ENCODE measurements at places on chromosomes 2 and 18.

GRCh38 chr2:48170281-48170680 is 264.0 kb upstream of the FBXO11 start:
- no peak for DNase-seq

DNA sequence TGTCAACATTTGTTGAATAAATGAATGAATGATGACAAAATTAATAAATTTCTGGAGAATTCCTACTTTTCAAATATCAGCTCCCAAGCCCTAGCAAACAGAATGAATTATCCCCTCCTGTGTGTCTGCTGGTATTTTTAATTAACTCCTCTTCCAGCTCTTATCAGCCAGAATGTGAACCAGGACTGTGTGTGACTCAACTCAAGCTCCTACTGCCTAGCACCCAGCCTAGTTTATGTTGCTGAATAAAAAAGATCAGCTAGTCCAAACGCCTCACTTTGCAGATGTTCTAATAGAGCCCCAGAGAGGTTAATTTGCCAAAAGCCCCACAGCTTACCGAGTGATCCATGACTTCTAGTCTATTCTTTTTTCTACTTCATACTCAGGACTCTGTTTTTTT is 50.3 kb downstream of the RABL2A start:
- no peak for DNase-seq

GRCh38 chr2:232897598-232898408 is 27.7 kb downstream of the SNORC start:
- no peak for DNase-seq

- DNase-seq: no peak
These were observed 56.4 kb upstream of the VRK2 start for GRCh38 chr2:57990118-57990725.

DNA sequence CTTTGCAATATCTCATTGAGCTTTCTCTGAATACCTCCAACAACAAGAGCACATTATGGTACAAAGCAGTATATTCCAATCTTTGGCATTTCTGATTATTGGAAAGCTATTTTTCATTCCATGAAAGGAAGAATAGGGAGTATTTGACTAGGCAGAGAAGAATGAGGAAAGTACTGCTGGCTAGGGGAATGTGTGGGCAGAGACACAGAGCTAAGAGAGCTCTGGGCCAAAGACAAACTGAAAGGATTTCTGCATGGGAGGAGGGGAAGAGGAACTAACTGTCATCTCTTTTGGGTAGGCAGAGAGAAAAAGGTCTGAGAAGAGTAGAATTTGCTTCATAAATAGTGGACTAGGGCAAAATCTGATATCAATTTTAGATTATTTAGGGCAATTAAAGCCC is 150.8 kb downstream of the CCDC85A start:
- no peak for DNase-seq

DNA sequence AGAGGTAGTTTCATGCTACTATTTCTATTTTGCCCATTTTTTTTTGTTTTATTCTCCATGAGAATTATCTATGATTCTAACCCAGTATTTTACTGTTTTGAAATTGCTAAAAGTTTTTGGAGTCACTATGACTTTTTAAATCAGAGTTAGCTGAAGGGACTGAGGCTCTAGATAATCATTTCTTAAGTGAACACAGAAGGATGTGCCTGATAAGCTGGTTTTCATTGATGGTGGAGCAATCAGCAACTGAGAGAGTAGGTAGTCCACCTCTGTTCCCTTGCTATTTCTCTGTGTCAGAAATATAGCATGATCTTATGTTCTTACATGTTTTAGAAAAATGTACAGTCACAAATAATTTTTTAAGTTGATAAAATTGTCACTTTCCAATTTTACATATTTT is 59.4 kb downstream of the CCDC138 start:
- DNase-seq: no peak

DNA sequence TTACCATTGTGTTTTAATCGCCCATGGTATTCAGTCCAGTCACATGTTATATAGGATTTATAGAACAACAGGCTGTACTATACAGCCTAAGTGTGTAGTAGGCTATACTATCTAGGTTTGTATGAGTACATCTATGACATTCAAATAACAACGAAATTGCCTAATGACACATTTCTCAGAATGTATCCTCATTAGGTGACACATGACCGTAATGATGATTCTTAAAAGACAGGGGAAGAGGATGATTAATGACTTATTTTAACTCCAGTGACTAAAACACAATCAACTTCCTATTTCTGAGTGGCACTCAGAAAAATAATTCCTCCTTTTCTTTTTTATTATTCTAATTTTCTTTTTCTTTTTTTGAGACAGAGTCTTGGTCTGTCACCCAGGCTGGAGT is 63.0 kb upstream of the ACSL3 start:
- no peak for DNase-seq

GRCh38 chr18:49886891-49887764 is 73.8 kb upstream of the ACAA2 start:
- DNase-seq: no peak

DNA sequence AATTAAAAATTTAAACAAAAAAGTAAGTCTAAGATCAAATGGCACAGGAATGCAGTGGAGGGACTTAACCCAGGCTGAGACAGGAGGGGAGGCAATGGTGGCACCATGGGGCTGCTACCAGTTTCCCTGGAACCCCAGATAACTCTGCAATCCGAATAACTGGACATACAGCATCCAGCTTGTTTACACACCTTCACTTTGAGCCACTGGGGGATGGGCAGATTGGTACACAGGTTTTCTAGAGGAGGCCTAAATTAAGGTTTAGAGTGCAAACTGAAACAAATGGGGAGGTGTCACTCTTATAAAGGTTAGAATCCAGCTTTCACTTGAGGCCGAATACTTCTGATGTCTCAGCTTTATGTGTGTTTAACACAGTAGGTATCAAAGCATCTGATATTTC is 189.3 kb upstream of the FN1 start:
- DNase-seq: no peak

- no peak for DNase-seq
These were observed 537.6 kb upstream of the SETBP1 start for GRCh38 chr18:44143072-44143471.

DNA sequence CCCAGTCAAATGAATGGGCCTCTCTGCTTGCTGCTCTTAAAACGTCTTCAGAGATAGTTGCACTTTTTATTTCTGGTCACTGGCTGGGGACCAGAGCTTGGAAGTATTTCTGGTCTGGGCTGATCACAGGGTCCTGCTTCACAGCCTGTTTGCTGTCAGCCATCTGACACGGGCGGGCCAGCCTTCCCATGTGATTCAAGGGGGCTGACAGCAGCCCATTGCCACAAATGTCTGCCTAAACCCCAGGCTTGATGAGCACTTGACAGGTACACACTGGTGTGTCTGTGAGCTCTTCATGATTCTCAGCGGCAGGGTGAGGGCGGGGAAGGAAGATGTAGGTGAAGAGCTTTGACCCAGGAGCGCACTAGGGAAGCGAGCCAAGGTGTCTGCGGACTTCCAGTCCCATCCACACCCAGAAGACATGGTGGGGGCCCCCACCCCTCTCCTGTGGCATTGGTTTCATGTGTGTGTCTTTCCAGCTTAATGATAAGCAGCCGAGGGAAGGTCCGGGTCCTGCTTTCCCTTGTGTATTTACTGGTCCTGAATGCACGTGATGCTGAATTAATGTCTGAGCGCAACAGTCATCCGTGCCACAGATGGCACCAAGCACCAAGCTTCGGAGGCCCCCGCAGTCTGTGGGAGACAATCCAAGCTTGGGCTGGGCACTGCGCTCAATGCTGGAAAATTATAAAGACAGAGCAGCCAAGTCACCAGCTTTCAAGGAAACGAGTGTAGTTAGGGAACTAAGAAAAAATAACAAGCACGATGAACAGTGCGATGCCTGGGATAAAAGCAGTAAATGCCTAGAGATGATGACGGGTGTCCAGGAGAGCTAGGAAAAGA is 73.3 kb downstream of the SH3BP4 start:
- DNase-seq: no peak

- DNase-seq: no peak
These were observed 46.7 kb downstream of the CCDC195 start for GRCh38 chr2:224669449-224669848.
